ENCODE measurements at places on chromosomes 4 and X.
A peak's percentile ranks its signal among the peaks of the same experiment; 100 is the strongest.

DNA sequence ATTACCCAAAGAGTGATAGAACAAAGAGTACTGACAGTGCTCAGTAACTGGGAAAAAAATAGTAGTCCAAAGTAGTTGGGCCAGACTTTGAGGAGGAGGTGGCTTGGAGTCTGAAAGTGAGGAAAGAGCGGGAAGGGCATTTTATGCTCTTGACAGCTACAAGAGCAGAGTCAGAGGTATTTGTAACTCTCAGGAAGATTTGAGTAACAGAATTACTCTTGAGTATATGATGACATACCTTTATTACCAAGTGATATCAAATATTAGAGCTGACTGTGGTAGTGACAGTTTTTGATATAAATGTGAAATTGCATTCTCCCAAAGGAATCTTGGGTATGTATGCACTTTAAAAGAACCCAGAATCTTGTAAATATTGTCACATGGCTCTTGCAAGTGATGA, 2.2 kb downstream of the SLAIN2 start:
- DNase-seq = no peak

GRCh38 chrX:32520789-32521188, 690.6 kb downstream of the DMD start:
- DNase-seq = no peak

GRCh38 chr4:92381616-92382015, 77.8 kb downstream of the GRID2 start:
- peak; percentile 6 for DNase-seq

DNA sequence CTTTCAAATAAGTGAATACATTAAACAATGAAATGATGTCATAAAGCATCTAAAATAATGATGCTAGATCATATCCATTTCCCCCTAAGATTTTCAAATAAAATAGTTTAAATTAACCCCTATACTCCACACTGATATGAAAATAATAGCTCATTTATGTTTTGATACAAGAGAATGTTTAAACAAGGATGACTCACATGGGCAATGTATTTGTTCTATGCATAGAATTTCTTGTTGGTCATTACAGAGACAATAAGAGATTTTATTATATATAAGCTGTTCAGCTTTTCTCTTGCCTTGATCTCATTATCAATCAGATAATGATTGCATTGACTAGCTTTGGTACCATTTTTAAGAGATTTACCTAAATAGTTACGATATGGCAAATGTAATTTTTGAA, 411.7 kb downstream of the ARHGAP24 start:
- DNase-seq = peak; percentile 60

GRCh38 chr4:26867914-26868684, 7.5 kb downstream of the STIM2 start:
- no peak for DNase-seq

GRCh38 chrX:148310426-148311165, 189.8 kb upstream of the AFF2 start:
- no peak for DNase-seq

GRCh38 chr4:115272594-115272993, 159.2 kb upstream of the NDST4 start:
- no peak for DNase-seq

GRCh38 chr4:148633720-148634119, 191.5 kb upstream of the NR3C2 start:
- DNase-seq = no peak

GRCh38 chrX:64977830-64978229, 1.6 kb upstream of the ZC4H2 start:
- DNase-seq = peak; percentile 84

DNA sequence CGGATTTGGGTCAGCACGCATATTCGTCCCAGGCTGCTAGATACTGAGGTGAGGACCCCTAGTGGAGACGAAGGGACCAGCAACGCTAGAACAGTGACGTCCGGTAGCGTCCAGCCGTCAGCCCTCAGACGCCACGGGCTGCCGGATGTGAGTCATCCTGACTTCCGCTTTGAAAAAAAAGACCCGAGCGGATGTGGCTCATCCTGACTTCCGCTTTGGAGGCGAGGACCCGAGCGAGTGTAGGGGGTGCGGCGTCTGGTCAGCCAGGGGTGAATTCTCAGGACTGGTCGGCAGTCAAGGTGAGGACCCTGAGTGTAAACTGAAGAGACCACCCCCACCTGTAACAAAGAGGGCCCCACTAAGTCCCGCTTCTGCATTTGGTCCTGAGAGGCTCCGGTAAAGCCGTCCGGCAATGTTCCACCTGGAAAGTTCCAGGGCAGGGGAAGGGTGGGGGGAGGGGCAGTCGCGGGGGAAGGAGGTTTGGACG, at the start of gene MAGEB2:
TSS of gene MAGEB2 (plus strand) at position 207 of the 487 bp plus-strand sequence. CDS start 3,018 bp downstream, outside the sequence.
- DNase-seq = no peak

- DNase-seq = peak; percentile 83
Observed at GRCh38 chr4:3257556-3258482, 8.9 kb downstream of the MSANTD1 start.

GRCh38 chrX:120365320-120365719, 3.4 kb downstream of the ATP1B4 start:
- no peak for DNase-seq

All from bronchial epithelial cell (primary cell).